Uterus (tissue), 4 donors: ENCODE measurements at places on chromosomes 2 and 18. TPM values are rescaled to one million over a fixed set of nuclear protein-coding genes. Genes with fewer than 3 reads are reported as not detected.

GIGYF2 gene
- total RNA-seq = 125 TPM

IGFBP2 gene
- total RNA-seq = 78.2 TPM

PER2 gene
- 17.2 TPM for total RNA-seq

LANCL1 gene
- total RNA-seq = 78.8 TPM

LYPD6B gene
- total RNA-seq = not detected

ALPP gene
- not detected for total RNA-seq

TRIM43 gene
- total RNA-seq = not detected

PARD6G gene
- total RNA-seq = 12.5 TPM

SKOR2 gene
- total RNA-seq = not detected

STPG4 gene
- total RNA-seq = not detected

CHST10 gene
- 14.9 TPM for total RNA-seq
